ENCODE measurements at places on chromosomes 13 and 19.

DNA sequence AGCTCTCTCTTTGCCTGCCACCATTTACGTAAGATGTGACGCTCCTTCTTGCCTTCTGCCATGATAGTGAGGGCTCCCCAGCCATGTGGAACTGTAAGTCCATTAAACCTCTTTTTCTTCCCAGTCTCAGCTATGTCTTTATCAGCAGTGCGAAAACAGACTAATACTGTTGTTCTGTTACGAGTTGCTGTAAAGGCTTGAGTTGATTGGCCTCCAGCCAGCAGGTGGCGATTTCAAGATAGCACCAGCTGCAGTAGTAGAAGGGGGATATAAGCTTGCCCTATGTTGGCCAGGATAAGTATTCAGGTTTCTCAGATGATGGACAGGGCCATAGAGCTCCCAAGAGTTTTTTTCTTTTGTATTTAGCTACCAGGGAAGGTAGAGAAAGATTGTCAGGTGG is 385.5 kb downstream of the MZT1 start:
- DNase-seq = no peak

DNA sequence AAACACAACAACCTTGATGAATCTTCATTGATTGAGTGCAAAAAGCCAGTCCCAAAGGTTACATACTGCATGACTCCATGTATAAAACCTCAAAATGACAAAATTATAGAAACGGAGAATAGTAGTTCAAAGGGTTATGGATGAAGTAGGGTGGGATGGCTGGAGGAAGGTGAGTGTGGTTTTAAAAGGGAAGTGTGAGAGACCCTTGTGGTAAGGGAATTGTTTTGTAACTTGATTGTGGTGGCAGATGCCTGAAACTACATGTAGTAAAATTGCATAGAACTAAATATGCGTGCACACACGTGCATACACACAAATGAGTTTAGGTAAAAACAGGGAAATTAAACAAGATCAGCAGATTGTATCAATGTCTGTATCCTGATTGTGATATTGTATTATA is 340.7 kb downstream of the MTUS2 start:
- DNase-seq = no peak

DNA sequence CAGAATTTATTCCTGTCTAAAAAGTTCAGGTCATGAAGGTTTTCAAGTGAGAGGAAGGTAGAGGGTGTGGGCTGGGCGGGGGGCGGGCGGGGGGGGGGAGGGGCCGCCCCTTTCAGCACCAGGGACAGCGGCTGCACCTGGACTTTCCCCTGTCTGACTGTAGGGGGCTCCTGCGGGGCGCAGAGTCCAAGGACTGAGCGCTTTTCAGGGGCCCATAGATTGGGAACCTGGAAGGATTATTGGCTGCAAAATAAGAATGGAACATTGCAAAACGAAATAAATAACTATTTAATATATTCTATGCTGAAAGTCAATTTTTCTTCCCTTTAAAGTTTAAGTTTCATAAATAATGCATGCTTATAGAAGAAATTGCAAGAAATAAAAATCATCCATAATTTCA is 8.9 kb upstream of the CYP4F3 start:
- no peak for DNase-seq

DNA sequence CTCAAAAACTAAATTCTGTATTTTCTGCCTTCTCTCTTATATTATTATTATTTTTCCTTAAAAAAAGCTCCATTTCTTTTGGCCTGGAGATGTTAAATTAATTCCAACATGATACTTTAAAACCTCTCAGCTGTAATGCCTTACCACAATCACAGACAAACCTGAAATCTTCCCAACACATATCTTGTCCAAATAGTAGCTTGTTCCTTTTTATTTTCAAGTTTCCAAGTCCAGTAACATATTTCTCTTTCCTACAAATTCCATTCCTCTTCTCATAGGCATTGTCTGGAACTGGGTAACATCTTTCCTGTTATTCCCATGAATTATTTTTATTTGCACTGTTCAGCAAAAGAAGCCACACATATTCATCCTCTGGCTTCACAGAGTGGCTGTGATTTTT is 137.0 kb downstream of the SLITRK6 start:
- DNase-seq = no peak

DNA sequence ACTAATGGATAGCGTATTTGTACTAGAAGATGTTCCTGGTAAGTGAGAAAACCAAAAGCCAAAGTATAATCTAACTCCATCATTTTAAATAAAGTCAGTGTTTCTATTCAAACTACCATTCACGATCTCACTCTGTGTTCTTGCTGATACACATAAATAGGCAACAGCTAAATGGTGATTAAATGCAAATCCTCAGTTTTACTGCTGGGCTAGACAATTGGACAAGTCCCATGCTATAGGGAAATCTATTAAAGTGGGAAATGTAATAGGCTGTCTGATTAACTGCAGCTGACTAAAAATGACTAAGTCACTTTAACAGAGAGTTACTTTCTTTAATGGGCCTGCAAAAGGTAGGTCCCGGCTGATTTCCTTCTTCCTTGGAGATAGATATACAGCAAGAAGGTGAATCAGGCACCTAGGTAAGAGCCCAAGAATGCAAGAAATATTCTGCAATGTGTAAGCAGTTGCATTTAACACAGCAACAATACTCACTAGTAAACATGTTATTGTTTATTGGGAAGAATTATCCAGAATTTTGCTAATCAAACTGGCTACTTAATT is 298.4 kb downstream of the SLITRK6 start:
- no peak for DNase-seq

GRCh38 chr13:39105110-39105509 is 66.9 kb downstream of the NHLRC3 start:
- no peak for DNase-seq

GRCh38 chr19:47729468-47729798 is 15.9 kb upstream of the NOP53 start:
- DNase-seq = peak; percentile 92

- DNase-seq = no peak
Measured at GRCh38 chr13:39035204-39035603, 2.7 kb downstream of the PROSER1 start.

- no peak for DNase-seq
Measured at GRCh38 chr13:55263045-55263444, 1877.7 kb upstream of the PRR20A start.

GRCh38 chr13:63944911-63945310 is 2529.3 kb upstream of the PCDH20 start:
- no peak for DNase-seq

DNA sequence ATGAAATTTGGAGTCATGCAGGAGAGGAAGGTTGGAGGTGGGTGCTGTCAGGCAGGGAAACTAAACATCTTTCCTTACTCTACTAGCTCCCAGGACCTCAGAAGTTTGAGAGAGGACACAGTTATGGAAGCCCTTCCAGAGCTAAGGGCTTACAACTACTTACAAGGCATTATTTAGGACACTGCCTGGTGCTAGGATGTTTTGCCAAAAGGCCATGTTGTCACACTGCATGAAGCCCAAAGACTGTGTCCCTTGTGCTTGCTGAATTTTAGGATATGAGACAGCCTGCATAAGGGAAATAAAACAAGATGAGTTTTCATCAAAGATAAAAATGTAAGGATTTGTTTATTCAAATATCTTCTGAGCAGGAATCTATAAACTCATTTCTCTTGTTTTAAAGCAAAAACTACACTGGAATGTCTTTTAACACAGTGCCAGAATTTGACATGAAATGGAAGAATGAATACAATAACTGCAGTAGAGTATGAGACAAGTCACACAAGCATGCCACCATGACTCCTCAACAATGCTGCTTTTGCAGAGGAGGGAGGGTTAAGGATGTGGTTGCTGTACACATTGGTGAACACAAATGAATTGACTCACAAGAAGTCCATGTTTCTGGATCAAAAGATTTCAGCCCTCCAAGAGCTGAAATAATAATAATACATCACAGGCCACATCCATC is 258.4 kb downstream of the SPRY2 start:
- no peak for DNase-seq

- DNase-seq = no peak
Measured at GRCh38 chr19:3480383-3481091, at the start of gene SMIM24. Gene SMIM24, minus strand, starts transcription at chr19:3480525. Its CDS starts 62 bp downstream, at chr19:3480463.

DNA sequence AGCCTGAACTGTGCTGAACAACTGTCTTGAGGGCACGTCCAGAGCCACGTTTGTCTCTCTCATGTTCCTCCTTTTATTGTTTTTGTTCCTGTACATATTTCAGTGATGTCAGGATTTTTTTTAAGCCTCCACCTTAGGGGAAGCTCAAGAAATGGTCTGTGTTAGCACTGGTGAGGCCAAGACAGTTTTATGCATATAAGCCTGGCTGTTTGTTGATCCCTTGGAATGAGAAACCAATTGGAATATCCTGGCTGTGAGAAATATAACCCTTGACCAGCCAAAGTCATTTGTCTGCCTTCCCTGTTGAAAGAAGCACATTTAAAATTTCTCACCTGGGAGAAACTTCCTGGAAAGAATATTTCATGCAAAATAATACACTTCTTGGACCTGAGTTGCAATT is 115.8 kb downstream of the DNAJC15 start:
- DNase-seq = no peak

- peak; percentile 91 for DNase-seq
Measured at GRCh38 chr13:29573190-29573589, 22.3 kb downstream of the SLC7A1 start.

GRCh38 chr13:74820809-74821208 is 661.2 kb downstream of the TBC1D4 start:
- DNase-seq = no peak

DNA sequence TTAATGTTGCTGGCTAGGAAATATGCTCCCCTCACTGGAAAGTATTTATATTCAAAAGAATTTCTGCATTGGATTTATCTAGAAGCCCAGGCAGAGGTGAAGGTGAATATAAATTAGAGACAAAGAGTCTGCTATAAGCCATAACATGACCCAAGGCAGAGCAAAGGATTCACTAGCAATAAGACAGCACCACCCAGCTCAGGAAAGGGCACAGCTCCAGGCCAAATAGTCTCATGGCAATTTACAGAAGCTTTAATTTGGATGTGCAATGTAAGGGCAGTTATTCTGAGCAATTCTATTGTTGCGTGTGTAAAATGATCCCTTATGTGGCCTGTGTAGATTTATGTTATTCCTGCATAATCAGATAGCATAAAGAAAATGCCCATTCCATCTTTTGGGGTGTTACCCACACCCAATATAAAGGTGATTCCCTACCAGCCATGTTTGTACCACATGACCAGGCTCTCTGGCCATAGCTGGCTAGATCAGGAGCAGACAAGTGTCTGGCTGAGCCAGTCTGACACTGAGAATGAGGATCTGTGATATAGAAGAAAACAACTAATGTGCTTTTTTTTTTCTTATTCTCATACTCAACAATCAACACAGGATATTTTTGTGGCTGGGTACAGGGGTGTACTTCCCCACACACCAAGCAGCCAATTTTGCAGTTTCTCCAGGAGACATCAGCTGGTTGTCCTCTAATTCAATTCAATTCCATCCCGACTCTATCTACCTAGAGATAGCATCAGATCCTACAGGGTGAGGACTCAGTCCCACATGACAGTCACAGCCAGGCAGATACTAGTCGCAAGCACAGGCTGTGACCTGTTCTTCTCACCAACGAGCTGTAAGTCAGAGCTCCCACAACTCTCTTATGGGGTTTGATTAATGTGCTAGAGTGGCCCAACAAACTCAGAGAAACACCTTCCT is 181.4 kb downstream of the KCTD15 start:
- DNase-seq = no peak

- no peak for DNase-seq
Measured at GRCh38 chr13:110831437-110832204, 83.2 kb downstream of the ANKRD10 start.

DNA sequence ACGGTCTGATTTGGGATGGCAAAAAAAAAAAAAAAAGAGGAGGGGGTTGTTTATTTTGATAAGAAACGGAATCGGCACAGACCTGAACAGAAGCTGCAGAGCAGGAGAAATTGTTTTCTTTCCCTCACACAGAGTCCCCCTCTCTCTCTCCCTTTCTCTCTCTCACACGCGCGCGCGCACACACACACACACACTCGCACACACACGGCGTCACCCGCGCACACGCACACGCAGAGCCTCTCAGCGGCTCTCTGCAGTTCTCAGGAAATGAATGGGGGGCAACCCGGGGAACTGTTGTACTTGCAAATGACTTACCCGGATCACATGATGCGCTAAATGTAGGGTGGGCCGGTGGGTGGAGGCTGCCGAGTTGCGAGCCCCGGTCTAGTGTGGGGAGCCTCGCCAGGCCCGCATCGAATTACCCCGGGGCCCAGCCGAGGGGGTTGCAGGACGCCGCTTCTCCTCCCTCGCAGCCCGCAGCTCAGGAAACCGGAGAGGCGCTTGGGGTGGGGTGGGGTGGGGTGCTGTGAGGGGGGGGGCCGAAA is 475 bp downstream of the KLF12 start:
- peak; percentile 72 for DNase-seq

- DNase-seq = no peak
Measured at GRCh38 chr19:30891051-30891450, 458.2 kb downstream of the TSHZ3 start.

DNA sequence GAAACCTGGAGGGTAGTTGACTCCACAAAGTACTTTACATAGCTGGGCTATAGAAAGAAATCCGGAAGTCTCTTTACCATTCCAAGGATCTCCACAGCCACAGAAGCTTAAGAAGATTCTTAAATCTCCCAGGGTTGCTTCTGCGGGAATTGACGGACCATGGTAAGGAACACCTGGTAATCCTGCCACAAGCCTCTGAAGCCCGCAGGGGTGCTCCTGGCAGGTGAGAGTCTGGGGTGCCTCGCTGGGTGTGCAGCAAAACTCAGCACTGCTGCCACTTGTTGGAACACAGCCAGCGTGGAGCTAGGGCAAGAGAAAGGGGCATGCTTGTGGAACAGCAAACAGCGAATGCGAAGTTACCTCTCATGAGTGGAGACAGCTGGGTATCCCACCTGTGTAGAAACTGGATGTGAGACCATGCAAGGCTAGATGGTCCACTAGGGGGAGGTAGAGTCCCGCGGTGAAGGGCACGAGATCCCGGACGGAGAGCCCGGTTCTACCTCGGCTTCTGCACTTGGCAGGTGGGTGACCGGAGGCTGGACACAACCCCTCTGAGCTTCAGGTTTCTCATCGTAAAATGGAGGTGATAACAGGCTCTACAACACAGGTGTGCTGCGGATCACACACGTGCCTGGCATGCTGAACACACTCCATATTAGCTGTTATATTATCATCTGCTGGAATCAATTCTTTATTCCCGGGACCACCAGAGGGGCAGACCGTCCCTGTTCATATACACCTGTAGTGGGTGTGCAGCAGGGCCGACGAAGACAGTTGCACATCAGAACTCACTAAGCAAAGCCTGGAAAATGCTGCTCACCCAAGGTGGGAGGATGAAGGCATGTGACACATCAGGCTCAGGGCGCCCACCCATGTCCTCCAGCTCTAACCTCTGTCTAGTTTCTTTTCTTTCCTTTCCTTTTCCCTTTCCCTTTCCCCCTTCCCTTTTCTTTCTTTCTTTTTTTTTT is 24.1 kb upstream of the UBAC2 start:
- peak; percentile 94 for DNase-seq

DNA sequence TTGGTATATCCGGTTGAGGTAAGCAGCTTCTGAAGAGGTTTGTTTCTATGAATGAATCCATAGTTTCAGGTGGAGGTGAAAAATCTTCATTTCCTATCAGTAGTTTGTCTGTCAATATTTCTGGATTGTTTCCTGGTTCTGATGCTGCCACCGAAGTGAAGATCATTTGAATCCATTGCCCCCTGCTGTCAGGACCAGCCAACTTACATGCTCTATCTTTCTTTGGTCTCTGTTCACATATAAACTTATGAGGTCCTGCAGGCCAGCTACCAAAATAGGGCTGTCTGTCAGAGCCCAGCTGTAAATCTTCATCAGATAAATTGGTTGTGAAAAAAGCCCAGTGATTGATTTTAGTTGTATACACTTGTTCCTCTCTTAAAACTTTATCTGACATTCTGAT is 15.2 kb upstream of the N4BP2L1 start:
- DNase-seq = no peak
